HCT116 (cell line): ENCODE measurements at places on chromosomes 1 and 21. TPM values are rescaled to one million over a fixed set of nuclear protein-coding genes. Genes with fewer than 3 reads are reported as not detected.
A peak's percentile ranks its signal among the peaks of the same experiment; 100 is the strongest.

Gene SAMD13
- total RNA-seq = 14.9 TPM

Gene PGLYRP4
- not detected for total RNA-seq

Gene TCHHL1
- not detected for total RNA-seq

Gene CLEC20A
- not detected for total RNA-seq

Gene RAB7B
- total RNA-seq = 0.22 TPM

Gene CFAP74
- total RNA-seq = 4.9 TPM

Gene FOXO6
- total RNA-seq = 7.0 TPM

Gene HHIPL2
- total RNA-seq = 0.27 TPM

Gene DNAJB4
- 26.0 TPM for total RNA-seq

- no peaks in the 10 kb centered on the region for H3K36me3 ChIP-seq
- no peak overlapping the region for H3K27ac ChIP-seq
- H3K27me3 ChIP-seq = no peaks in the 10 kb centered on the region; the same call in 1 of the 2 replicates
- no peak overlapping the region for H3K4me3 ChIP-seq
- no peaks in the 10 kb centered on the region for H3K4me1 ChIP-seq
- no peak for DNase-seq
Observed at GRCh38 chr1:26401891-26402290, 8.7 kb upstream of the LIN28A start.

DNA sequence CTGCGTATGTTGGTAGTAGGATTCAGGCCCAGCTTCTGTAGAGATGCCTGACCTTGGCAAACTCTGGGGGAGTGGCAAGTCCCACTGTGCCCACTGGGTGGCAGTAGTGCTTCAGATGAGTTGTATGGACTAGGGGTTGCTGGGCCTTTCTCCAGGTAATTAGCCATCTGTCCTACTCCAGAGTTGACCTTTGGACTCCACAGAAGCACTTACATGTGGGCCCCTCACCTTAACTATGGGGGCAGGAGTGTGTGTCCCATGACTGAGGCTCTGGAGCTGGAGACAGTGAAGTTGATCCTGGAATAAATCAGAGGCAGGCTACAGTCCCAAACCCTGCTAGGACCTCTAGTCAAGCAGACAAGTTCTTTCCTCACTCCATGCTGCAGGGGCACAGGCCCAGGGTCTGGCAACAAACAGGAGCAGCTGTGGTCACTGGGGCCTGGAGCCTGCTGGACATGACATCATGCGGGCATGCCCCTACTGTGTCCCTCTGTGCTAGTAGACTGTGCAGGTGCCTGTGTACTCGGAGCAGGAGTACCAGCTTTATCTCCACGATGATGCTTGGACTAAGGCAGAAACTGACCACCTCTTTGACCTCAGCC is 4.6 kb downstream of the DMAP1 start:
- H3K4me3 ChIP-seq = no peak overlapping the region
- H3K27me3 ChIP-seq = no peaks in the 10 kb centered on the region
- H3K4me1 ChIP-seq = peaks cover 6% of the 10 kb centered on the region; the same call in 1 of the 2 replicates
- peak; percentile 38 for DNase-seq
- H3K36me3 ChIP-seq = peaks cover 27% of the 10 kb centered on the region

GRCh38 chr1:210378736-210379135 is 50.0 kb downstream of the HHAT start:
- H3K4me3 ChIP-seq = no peak overlapping the region
- H3K36me3 ChIP-seq = no peaks in the 10 kb centered on the region
- DNase-seq = no peak
- H3K27me3 ChIP-seq = no peaks in the 10 kb centered on the region
- H3K27ac ChIP-seq = no peak overlapping the region

DNA sequence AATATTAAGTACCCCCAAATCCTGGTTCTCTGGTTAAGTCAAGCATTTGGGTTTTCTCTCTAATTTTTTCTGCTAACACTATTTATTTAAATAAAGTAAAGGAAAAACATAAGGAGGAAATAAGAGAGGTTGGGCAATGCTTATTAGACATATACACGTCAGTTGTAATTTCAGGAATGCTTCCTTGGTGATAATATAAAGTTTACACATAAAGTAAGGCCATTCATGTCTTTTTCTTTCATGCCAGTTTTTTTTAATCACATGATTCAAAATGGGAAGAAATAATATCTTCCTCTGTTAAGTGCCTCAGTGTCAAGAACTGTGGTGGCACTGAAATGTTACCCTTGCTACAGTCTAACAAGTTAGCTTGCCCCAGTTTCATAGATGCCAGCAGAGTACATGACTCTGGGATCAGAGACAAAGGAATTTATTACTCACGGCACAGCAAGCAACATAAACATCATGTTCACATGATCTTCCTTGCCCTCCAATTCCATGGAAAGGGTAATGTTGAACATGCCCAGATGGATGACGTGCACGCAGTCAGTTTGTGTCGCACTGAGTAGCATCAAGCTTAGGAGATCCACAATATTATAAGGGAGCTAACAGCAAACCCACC is 184.9 kb downstream of the PLA2G4A start:
- H3K27ac ChIP-seq = no peak overlapping the region
- no peak overlapping the region for H3K4me3 ChIP-seq
- no peak for DNase-seq
- no peaks in the 10 kb centered on the region for H3K27me3 ChIP-seq

GRCh38 chr1:17639703-17640340 is 100.3 kb downstream of the ARHGEF10L start:
- no peak overlapping the region for H3K4me3 ChIP-seq
- peaks cover 5% of the 10 kb centered on the region for H3K4me1 ChIP-seq
- no peaks in the 10 kb centered on the region for H3K27me3 ChIP-seq
- H3K36me3 ChIP-seq = 0 out of 2 replicates have a peak, but pooled peaks cover 11% of the 10 kb centered on the region
- DNase-seq = no peak

GRCh38 chr21:45004481-45005247 is 64.8 kb downstream of the SLX9 start:
- no peak overlapping the region for H3K27ac ChIP-seq
- no peaks in the 10 kb centered on the region for H3K27me3 ChIP-seq

DNA sequence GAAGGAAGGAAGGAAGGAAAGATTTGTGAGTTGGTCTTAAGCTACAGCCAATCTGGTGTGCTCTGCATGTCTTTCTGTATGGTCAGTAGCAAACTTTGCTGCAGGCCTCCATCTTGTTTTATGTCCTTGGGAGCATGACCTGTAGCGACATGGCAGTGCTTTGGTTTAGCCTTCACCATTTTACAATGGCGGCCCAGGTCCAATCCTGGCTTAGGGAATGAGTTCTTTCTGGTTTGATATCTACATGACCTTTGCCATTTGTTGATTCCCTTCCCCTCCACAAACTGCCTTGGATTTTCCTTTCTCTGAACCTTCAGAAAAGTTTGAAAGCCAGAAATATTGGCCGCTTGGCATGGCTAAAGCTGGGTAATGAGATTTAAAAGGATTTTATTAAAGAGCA is 30.5 kb upstream of the TSPEAR start:
- no peaks in the 10 kb centered on the region for H3K36me3 ChIP-seq
- no peak overlapping the region for H3K4me3 ChIP-seq
- DNase-seq = no peak
- H3K27ac ChIP-seq = no peak overlapping the region

- H3K27ac ChIP-seq = no peak overlapping the region
- no peaks in the 10 kb centered on the region for H3K36me3 ChIP-seq
- DNase-seq = no peak
- H3K4me3 ChIP-seq = no peak overlapping the region
- no peaks in the 10 kb centered on the region for H3K27me3 ChIP-seq
- no peaks in the 10 kb centered on the region for H3K4me1 ChIP-seq
Observed at GRCh38 chr21:37574316-37574715, 207.7 kb downstream of the DYRK1A start.

DNA sequence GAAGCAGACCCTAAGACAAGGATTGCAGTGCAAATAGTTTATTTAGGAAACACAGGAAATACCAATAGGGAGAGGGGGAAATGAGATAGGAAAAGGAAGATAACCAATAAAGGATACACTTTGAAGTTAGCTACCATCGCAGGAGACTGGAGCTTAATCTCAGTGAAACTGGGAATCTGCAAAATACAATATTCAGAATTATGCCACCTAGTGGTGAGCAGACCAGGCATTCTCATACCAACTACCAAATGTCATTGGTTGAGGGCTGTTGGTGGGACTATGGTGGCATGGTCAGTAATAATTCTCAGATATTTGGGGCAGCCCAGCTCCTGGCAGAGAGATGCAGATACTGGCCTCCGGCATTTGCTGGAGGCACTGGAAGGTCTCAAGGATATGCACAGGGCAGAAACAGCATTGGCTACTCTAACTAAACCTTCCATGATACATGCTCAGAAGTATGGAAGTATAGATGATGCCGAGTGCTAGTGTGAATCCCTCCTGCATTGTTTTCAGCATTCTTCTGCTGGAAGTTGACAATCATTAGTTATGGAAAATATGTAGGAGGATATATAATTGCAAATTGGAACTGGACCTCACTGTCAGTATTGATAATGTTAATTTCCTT is 11.8 kb upstream of the ZFP69B start:
- no peaks in the 10 kb centered on the region for H3K4me1 ChIP-seq
- no peak overlapping the region for H3K27ac ChIP-seq
- H3K4me3 ChIP-seq = no peak overlapping the region
- no peaks in the 10 kb centered on the region for H3K36me3 ChIP-seq
- H3K27me3 ChIP-seq = no peaks in the 10 kb centered on the region

DNA sequence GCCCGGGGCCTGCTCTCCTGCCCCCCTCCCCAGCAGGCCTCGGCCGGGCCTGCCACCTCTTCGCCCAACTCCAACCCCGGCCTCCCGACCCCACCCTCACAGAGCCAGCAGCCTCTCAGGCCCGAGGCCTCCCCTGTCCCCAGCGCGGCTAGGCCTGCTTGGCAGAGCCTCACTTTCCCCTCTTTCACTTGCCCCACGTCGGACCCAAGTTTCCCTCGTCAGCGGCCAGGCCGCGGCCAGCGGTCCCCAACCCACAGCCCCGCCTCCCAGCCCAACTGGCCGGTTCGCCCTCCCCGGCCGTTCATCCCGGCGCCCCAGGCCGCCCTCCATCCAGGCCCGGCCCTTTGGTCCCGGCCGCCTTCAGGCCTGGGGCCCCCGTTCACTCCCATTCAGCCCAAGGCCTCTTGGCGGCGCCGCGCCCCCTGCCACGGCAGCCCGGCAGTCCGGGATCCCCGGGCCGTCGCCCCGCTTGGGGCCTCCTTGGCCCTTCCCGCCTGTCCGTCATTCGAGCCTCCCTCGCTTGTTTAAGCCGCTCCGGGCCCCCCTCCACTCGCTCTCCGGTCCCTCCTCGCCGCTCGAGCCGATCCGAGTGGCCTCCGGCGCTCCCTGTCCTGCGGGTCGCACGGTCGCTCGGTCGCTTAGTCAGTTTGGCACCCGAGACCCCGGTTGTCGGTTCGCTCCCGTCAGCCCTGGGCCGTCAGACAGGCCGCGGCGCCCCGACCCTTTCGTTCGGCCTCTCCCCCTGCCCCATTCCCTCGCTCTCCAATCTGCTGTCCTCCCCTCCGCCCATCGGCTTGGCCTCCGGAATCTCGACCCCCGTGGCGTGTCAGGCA is 1.4 kb downstream of the LRRC41 start:
- H3K4me3 ChIP-seq = peak overlapping the region; percentile 81
- H3K27ac ChIP-seq = peak overlapping the region; percentile 94
- peaks cover 7% of the 10 kb centered on the region; the same call in 1 of the 2 replicates for H3K4me1 ChIP-seq
- H3K36me3 ChIP-seq = peaks cover 7% of the 10 kb centered on the region

DNA sequence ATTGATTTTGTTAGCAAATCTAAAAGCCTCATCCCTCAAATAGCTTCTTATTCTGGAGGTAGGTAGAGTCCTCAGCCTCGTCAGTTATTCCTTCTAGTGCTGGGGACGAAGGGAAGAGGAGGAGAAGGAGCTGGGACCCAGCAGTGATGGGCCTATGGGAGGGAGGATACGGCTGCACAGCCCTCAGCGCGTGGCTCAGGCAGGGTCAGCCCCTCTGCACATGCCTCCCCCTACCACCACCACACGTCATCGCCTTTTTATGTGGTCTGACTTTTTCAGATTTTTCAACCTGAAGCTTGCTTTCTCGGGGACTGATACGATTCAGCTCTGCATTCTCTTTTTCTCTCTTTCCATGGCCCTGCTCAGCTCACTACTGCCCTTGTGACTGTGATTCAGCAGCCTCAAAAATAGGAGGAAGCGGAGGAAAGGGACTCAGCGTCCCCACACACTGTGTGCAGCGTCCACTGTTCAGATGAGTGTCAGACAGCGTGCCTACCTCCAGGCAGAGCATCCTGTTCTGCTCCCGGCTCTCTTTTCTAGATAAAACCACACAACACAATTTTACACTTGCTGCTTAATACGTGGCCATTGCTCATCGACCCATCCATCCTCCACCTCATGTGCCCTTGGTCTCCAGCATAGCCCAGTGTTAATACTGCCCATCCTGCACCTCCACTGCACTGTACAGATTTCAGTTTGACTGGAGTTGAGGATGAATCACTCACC is 827 bp downstream of the OR2B11 start:
- no peak for DNase-seq
- H3K27ac ChIP-seq = no peak overlapping the region
- H3K4me1 ChIP-seq = no peaks in the 10 kb centered on the region

DNA sequence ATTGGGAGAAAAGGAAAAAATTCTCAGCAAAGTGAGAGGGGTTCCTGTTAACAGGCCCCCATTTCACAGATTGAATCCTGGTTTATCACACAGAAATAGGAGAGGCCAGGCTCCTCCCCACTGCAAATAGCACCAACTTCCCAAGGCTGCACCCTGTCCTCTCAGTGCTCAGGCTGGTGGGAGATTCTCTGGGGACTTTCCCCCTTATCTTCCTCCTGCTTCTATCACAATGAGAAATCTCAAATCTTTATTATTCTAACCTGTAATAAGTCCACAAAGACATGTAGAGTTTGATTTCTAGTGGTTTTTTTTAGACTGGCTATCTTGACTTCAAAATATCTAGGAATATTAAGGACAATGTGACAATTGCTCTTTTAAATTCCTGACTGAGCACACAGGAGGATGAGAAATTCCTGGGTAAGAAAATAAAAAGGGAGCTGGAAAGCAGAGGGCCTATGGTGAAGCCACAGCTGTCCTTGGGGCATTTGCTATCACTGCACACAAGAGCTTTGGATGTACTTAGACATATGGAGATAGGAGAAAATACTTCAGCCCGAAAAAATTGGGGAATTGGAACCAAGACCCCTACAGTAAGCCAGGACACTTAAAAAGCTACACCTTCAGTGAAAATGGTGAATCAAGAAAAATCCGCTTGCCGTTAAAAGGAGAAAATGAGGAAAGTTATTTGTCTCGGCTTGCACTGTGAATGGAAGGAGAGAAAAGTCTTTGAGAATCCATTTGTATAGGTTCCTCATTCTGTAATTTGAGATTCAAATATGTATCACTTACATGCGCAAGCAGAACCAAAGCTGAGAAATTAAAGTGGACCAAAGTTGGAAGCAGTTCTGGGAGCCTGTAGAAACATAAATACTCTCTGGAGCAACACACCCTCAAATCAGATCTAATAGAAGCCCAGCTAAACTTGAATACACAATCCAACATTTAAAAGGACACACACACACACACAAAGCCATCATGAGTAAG is 65.9 kb upstream of the C1orf105 start:
- no peaks in the 10 kb centered on the region for H3K36me3 ChIP-seq
- H3K27me3 ChIP-seq = no peaks in the 10 kb centered on the region; the same call in 1 of the 2 replicates
- H3K27ac ChIP-seq = no peak overlapping the region
- peaks cover 58% of the 10 kb centered on the region for H3K4me1 ChIP-seq

GRCh38 chr21:15063081-15063813 is 1.6 kb downstream of the NRIP1 start:
- no peaks in the 10 kb centered on the region for H3K27me3 ChIP-seq
- no peaks in the 10 kb centered on the region for H3K36me3 ChIP-seq
- DNase-seq = no peak
- peak overlapping the region; percentile 52 for H3K4me3 ChIP-seq

GRCh38 chr1:222006715-222007114 is 264.8 kb upstream of the DUSP10 start:
- no peaks in the 10 kb centered on the region for H3K36me3 ChIP-seq
- no peaks in the 10 kb centered on the region for H3K27me3 ChIP-seq
- no peak overlapping the region for H3K4me3 ChIP-seq
- no peak overlapping the region for H3K27ac ChIP-seq
- no peak for DNase-seq

- no peaks in the 10 kb centered on the region for H3K36me3 ChIP-seq
- H3K27ac ChIP-seq = no peak overlapping the region
- H3K27me3 ChIP-seq = no peaks in the 10 kb centered on the region
- no peak overlapping the region for H3K4me3 ChIP-seq
Observed at GRCh38 chr1:224090116-224090515, 23.8 kb upstream of the FBXO28 start.
